ENCODE measurements at places on chromosomes 5 and 9.

DNA sequence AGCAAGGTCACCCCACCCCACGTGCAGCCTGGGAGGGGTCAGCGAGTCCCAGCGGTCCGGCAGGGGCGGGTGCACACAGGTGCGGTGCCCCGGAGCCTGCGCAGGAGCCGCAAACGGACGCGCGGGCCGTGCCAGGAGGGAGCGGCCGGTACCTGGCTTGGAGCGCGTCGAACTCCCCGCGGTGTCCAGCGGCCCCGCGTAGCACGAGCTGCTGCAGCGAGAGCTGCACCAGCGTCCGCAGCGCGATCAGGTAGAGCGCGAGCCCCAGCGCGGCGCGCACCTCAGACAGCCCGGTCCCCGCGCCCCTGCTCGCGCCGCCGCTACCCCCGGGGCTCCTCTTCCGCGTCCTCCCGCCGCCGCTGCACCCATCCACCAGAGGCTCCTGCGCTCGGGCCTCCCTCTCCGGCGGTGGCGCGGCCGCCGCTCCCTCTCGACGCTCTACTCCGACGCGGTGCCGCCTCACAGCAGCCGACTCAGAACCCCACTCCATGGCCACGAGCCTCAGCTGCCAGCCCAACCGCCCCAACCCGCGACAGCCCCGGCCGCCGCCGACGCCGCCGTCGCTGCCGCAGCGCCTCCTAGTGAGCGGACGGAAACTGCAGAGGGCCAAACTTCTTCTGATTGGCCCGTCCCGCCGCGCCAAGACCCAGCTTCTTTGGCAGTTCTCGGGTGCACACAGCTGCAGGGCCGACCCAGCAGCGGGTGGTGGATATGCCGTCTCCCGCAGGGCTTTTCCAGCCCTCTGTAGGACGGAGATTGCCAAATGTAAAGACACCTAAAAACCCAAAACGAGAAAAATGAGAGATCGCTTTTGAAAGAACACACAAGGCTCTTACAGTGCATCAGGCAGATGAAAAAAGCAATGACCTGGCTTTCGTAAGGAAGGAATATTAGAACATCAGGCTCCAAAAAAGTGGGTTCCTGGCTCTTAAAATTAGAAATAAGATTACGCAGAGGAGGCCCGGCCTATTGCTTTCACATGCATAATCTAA lies at the start of gene ERMP1:
Gene ERMP1 (minus strand): TSS at position 580 of the 992 bp plus-strand sequence. CDS start 90 bp downstream, at position 490.
- peak; percentile 62 for DNase-seq

DNA sequence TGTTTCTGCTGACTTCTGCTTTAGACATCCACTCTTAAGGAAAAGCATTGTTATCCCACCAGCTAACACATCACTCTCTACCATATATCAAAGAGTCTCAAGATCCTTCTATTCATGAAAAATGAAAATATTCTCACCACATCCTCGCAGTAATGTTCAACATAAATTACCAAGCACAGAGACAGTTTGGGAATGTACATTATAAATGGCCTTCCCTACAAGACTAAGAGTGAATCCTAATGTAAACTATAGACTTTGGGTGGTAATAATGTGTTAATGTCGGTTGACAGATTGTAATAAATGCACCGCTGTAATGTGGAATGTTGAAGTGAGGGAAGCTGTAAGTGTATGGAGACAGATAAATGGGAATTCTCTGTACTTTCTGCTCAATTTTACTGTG lies 27.1 kb upstream of the KCNIP1 start:
- no peak for DNase-seq

DNA sequence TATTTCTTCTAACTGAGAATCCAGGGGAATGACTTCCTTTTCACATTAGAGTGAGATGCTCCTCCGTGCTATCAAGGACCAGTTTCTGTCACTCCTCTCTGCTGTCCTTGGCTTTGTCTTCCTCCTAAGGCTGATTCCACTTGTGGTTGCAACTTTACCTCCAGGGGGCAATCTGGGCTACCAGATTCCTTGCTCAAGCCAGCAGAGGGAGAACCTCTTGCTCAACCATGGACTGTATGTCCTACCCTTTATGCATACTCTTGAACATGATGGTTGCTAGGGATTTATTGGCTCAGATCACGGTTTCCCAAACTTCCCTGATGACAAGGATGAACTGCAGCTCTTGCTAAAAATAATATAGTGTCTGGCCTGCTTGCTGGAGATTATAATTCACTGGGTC lies 24.0 kb downstream of the NNT start:
- no peak for DNase-seq

- no peak for DNase-seq
Observed at GRCh38 chr9:33202552-33203201, 35.5 kb upstream of the B4GALT1 start.

- DNase-seq = no peak
Observed at GRCh38 chr5:1075931-1076330, 35.9 kb downstream of the SLC12A7 start.

DNA sequence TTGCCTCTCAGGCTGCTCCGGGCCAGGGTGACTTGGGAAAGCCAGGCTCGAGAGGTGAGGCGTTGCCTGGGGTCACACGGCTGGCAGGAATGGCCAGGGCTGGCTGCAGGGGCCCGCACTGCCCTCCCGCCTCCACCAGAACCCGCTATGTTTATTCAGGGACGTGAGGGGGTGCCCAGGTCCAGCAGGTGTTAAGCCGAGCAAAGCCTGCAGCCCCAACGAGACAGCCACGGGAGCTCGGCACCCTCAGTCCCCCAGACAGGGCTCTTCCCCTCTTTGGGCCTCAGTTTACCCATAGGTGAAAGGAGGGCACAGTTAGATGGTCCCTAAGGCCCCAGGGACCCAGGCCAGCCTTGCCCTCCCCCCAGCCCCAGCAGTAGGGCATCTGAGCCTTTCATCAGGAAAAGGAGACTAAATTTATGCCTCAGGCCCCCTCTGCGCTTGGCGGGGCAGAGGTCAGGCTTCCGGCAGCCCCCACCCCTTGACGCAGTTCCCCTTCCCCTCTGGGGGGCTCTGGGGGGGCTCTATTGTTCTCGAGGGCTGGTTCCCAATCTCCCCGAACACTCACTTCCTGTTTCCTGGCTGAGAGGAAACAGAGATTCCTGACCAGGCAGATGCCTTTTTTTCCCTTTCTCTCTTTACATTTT lies 7.1 kb upstream of the EGFL7 start:
- DNase-seq = no peak

- no peak for DNase-seq
Observed at GRCh38 chr5:137040641-137041340, 458.3 kb downstream of the SPOCK1 start.

GRCh38 chr5:140725799-140726471 lies 25.7 kb downstream of the ZMAT2 start:
- no peak for DNase-seq

DNA sequence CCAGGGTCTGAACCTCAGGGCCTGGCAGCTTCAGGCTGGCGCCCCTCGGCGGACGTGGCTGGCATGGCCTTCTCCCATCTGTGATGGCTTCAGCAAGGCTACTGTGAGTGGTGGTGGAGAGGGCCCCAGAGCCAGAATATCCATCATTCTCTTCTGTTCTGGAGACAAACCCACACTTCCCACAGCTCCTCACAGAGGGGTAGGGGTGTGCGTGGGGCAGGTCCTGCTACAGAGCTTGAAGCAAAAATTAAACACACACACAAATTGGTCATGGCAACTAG lies 9.6 kb downstream of the GPX3 start:
- no peak for DNase-seq

GRCh38 chr5:167769846-167770413 lies 521.5 kb upstream of the WWC1 start:
- DNase-seq = no peak

DNA sequence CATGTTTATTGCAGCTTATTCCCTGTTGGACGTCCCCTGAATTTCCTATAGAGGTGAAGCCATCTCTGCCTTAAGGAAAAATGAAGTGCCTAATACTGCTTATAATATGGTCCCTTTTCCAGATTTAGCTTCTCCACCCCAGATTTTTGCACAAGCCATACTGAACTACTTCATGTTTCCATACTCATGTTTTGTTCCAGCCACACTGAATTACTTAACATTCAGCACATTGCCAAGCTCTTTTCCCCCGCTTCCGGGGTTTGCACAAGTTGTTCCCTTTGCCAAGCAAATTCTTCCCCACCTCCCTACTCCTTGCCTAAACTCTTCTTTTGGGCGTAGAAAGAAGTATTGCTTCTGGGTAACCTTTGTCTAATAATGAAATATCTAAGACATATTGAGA lies 1.7 kb upstream of the CNTRL start:
- DNase-seq = no peak

DNA sequence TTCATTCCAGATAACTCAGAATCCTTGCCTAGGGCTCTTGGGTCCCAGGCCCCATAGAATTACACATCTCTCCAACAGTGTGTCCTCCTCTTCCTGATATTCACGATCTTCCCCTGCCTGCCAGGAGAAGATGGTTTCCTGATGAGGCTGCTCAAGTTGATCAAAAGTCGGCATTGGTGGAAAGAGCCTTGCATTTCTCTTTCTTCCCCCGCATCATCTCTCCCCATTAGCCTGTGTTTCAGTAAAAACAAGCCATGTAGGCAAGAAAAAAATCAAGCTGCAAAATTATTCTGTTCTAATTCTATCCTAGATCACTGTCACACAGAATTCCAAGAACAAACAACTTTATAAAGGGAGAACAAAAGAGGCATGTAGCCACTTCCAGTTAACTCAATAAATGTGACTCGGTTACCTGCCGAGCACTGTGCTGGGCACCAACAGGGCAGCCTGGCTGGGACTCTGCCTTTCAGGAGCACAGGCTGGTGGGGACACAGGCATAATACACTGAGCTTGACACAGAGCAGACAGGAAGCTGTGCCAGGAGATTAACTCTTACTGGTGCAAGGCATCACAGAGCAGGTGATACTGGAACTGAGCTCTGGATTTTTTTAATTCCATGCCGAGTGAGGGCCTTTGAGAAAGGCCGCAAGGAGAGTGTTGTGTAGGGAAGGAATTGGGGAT lies 25.6 kb downstream of the TMOD1 start:
- DNase-seq = no peak

DNA sequence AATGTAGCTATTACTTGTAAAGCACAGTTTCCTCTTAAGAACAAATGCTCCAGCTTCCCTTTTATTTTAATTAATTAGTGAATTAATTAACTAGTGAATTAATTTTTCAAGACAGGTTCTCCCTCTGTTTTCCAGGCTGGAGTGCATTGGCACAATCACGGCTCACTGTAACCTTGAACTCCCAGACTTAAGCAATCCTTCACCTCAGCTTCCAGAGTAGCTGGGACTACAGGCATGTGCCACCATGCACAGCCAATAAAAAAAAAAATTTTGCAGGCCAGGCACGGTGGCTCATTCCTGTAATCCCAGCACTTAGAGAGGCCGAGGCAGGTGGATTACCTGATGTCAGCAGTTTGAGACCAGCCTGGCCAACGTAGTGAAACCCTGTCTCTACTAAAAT lies 44.1 kb downstream of the FCHO2 start:
- DNase-seq = no peak

- DNase-seq = no peak
Observed at GRCh38 chr9:105187781-105188180, 56.7 kb upstream of the SLC44A1 start.

DNA sequence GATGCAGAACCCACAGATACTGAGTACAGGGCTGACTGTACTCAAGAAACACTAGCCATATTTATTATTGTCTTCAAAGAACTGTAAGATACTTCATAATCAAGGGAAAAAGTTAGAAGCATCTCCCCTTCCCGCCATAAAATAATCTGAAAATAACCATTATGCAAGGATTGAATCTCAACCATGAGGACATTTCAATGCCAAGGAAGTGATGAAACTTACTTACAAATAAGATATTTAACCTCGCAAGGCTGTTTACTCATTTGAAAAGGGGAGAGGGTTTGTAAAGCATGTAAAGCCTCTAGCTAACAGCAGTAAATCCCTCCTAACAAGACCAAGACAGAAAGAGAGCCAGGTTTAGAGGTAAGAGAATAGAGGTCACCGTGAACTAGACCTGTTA lies 6.3 kb downstream of the MYO10 start:
- no peak for DNase-seq

GRCh38 chr5:81292130-81292529 lies 9.3 kb upstream of the ZCCHC9 start:
- no peak for DNase-seq

DNA sequence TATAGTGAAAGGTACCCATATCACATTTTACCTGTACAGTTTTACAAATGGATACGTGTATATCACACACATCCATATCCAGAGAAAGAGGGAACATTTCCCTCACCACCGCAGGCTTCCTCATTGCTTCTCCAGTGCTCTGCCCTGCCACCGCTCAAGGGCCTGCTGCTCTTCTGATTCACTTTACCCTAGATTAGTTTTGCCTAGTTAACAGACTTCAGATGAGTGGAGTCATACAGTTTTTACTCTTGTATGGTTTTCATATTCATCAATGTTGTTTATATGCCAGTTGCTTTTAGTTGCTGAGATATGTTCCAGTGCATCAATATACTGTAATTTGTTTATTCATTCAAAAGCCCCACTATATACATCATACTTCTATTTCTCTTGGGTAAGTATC lies 53.9 kb upstream of the POMT1 start:
- no peak for DNase-seq

- no peak for DNase-seq
Observed at GRCh38 chr9:86772635-86772993, 174.7 kb downstream of the GAS1 start.

DNA sequence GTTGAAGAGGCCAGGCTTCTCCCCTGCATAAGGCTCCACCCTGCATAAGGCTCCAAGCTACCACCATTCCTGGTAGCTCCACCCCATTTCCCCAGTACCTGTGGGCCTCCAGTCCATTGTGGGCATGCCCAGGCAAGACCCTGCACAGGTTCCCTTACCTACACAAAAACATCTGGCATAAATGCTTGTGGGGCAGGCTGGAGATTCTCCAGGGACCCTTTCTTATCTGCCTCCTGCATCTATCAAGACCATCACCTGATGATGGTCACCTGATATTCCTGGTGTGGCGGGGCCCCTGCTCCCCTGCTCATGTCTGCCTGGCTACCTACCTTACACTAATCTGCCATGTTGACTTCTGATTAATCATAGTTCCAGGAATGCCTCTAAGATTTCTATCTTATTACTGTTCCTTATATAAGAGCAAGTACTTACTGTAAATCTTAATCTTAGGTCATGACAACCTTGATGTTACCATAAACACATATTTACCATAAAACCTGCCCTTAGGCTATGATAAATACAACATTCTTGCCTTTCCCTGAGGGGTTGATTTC lies 41.0 kb downstream of the FGD3 start:
- no peak for DNase-seq

DNA sequence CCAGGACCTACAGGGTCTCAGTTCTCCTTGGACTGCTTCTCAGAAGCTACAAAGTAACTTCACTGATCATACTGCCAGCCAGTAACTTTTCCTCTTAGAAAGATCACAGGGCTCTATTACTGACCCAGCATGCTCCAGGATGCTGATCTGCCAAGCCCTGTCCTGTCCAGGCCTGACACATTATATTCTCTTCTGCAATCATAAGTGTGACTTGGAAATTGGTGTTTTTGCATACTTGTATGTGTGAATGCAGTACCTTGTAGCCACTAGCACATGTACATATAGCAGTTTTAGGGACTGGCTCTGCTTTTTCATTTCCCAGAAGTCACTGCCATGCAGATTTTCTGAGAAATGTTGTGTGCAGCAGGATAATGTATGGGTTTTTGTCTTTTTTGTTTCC lies 40.1 kb upstream of the CCNH start:
- DNase-seq = no peak
